ENCODE measurements at places on chromosomes 12 and 14.
A peak's percentile ranks its signal among the peaks of the same experiment; 100 is the strongest.

- no peak for DNase-seq
These were observed 97.1 kb upstream of the CDKN3 start for GRCh38 chr14:54299410-54300363.

DNA sequence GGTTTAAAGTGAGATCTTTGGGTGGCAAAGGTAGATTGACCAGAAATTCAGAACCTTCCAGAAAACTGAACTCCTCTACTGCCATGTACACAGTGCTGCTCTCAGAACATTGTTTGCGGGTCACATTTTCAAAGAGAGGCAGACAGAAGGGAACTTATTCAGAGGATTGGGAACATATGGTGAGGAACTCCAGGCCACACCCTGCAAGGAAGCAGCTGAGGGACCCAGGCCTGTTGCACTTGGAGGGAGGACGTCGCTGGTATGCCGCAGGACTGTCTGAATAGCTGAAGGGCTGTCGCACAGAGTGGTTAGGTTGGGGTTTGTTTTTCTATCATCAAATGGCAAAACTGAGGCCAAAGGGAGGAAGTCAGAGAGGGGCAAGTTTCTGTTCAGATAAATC lies 441.1 kb downstream of the DPF3 start:
- DNase-seq: no peak

DNA sequence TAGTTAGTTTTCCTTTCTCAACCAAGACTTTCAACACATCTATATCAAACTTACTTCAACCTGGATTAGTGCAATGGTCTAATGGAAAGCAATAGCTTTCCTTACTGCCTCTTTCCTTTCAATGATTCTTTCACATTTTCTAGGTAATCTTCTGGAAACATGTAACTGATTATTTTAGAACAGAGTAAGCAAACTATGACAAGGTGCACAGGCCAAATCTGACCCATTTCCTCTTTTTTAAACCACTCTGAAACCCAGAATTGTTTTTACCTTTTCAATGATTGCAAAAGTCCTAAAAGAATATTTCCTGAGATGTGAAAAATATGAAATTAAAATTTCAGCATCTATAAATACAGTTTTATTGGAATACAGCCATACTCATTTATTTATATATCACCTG lies 81.6 kb upstream of the TMTC2 start:
- DNase-seq: no peak

DNA sequence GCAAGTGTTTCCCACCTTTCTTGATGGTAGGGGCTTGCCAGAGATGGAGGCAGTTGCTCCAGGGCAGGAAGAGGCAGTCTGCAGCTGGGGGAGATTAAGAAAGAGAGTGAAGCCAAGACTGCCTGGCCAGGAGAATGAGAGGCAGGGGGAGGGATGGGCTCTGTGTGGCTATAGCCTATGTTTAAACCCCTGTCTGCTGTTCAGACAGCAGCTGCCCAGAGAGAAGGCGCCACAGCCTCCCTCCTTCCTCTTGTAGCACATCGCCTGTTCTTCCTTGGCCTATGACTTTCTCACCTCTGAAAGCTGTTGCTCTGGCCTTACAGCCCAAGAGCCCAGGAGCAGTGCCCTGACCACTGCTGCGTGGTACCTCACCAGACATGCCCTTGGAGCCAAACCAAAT lies 61.7 kb downstream of the EMP1 start:
- no peak for DNase-seq

GRCh38 chr14:103456167-103456835 lies 66.3 kb downstream of the CKB start:
- no peak for DNase-seq

- DNase-seq: no peak
These were observed 105.0 kb downstream of the DNAH10 start for GRCh38 chr12:123867141-123867540.

- DNase-seq: peak; percentile 8
These were observed 59.7 kb upstream of the NAP1L1 start for GRCh38 chr12:76144245-76144549.

DNA sequence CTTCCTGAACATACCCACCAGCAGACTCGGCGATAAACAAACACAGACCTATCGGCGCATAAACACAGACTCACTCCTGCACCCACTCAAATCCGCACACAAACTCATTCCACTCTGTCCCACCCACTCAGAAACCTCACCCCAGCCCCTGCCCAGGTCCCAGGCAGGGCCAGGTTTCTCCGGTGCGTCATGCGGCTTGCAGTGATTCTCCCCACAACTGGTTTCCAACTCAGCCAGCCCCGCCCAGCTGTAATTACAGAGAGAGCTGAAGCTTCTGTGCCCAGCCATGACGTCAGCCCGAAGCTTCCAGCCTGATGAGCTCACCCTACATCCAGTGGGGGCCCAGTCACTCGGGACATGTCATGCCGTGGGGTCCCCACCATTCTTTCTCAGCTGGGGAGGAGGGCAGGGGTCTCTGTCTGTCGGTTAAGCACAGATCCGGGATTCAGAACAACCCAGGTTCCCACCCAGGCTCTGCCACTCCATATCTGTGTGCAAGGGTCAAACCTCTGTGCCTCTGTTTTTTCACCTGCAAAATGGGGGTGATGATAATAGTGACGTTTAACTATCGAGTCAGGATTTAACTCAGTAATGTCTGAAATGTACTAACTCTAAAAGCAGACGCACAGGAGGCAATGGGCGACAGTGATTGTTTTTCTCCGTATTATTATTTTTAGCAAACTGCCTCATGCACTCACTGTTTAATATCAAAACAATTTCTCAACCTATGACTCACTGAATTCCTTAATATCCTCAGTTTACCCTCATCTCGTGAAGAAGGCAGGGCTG lies 2.3 kb upstream of the HSPB8 start:
- DNase-seq: no peak

DNA sequence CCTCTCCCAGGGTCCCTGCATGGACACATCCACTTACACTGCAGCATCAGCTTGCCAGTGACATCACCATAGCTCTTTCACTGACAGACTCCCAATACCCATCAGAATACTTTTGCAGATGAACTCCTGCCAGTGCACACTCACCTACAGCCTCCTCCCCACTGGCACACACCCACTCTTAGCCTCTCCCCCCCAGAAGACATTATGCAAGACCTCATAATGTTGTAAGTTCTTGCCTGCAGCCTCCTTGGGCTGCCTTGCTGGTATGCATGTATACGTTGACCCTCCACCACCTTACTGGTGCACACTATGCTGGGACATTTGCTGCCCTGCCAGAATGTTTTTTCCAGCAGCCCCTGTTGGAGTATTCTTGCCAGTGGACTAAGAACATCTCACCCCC lies 324.2 kb downstream of the AEBP2 start:
- DNase-seq: no peak

DNA sequence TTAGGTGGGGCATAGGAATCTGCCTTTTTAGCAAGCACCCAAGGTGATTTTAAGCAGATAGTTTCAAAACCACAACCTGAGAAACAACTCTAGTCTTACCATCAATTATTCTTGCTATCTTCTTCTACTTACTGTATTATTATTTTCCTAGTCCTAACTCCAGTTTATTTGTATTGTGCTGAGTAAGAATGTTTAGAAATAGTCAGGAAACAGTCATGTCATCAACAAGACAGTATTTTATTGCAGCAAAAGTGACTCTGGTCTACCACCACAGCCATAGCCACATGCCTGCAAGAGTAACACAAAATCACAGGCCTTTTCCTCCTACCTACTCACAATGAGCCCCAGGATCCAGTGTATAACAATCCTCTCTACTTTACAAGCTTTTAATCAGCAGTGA lies 46.3 kb upstream of the FLRT2 start:
- no peak for DNase-seq

- no peak for DNase-seq
These were observed 8.7 kb upstream of the TBPL2 start for GRCh38 chr14:55449116-55449515.

DNA sequence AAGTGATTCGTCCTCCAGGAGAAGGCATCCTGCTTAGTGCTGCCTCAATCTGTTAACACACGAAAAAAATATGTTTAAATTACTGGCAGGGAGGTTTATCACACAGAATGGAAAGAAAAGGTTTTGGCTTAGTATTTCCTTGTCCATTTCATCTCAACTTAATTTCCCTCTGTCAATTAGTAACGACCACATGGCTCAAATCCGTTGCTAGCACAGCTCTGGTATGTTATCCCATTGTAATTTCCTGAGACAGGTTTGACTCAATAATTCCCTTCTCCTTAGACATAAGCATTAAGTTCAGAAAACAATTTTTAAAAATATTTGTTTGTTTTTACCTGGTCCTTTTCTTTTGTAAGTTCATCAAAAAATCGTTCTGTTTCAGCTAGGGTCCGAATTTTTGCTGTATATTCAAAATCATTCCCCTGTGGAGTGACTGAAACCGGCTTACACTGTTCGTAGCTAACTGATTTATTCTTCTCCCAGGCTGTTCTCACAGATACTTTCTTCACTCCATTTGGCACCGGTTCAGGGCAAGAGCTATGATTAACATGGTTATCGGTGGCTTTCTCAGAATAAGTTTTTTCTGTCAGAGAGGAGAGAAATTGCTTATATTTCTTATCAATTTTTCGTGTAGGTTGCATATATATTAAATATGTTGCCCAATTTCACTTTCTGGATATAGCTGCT lies 10.1 kb upstream of the PITPNM2 start:
- no peak for DNase-seq

GRCh38 chr12:65631621-65632111 lies 192.6 kb upstream of the HMGA2 start:
- DNase-seq: no peak

DNA sequence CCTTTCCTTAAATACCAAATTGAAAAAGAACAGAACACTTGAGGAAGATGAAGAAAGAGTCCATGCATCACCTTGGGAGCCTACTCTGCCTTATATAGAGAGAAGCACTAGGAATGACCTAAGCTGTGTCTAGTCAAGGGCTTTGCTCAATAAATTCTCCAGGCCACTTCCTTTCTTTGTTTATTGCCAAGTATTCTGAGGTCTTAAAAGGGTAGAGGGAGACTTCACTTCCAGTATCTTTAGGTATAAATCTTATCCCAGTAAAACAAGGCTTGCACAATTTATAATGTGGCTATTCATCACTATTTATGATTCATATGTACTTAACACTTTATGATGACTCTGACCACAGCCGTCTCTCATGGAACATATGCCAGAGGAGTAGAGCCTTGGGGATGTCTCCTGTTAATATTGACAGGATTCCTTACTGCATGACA lies 85.1 kb upstream of the ARHGAP5 start:
- DNase-seq: no peak

GRCh38 chr14:68195126-68195525 lies 375.5 kb downstream of the RAD51B start:
- DNase-seq: no peak

DNA sequence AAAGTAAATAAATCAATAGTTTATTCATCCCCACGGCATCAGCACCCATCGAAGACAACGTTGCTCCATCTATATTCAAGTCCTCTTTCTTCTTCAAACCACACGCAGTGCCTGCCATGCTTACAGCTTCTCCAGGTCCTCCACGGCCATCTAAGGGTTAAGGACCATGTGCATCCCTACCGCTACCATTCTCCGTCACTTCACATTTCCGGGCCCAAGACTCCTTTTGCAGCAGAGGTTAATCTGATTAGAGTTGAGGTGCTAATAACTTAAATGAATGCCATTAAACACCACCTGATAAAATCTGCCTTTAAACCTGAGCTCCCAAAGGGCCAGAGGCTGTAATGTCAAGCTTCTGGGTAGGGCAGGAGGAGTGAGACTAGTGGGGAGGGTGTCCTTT lies 79.7 kb upstream of the CCND2 start:
- no peak for DNase-seq

DNA sequence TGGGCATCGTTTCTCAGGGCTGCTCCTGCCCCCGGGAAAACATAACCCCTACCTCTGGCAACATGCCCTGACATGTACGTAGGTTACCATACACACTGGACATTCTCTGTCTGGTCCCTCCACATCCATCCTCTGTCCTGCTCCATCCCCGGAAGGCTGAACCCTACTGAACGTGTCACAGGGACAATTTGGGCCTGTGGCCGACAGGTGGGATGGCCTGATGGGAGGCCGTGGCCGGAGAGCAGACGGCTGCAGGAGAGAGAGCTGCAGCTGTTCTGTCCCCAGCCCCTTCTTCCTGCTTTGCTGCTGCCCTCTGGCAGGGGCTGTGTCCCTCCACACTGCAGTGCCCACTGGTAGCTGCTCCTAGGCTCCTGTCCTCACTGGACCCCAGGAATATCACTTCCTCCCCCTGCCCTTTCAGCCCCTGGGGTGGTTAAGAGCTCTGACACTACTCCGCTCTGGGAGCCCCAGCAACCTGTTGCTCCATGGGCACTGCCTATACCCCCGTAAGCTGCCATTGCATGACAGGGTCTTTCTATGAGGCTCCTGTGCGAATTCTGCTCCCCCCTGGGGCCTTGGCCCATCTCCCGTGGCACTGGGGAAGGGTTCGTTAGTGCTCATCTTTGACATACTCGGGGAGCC lies 125.6 kb downstream of the RBM19 start:
- no peak for DNase-seq

- DNase-seq: no peak
These were observed 20.9 kb downstream of the HEBP1 start for GRCh38 chr12:12979126-12979525.

GRCh38 chr12:70044167-70044566 lies 199.1 kb upstream of the CNOT2 start:
- no peak for DNase-seq

DNA sequence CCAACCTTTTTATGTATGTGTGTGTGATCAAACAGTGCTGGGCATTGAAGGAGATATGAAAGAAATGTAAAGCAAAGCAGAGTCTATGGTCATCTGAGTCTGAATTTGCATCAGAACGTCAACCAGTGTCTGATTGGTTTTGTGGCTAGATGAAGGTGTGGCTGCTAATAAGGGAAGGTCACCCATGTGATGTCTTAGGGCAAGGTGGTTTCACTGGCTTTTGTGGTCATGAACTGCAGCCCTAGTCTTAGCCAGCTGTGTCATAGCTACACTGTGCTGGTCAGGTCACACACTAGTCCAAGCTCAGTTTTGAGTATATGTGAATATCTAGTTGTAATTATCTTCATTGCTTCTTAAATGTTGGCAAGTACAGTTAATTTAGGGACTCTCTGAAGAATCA lies 105.8 kb downstream of the TGFB3 start:
- no peak for DNase-seq

- DNase-seq: no peak
These were observed 217.3 kb downstream of the C12orf75 start for GRCh38 chr12:105547786-105548185.

GRCh38 chr14:59013672-59014298 lies 174.7 kb upstream of the DAAM1 start:
- no peak for DNase-seq

GRCh38 chr12:42166501-42166900 lies 21.8 kb upstream of the GXYLT1 start:
- no peak for DNase-seq
